Activated T-helper 9 cell treated with anti-CD3 and anti-CD28 coated beads, Interleukin-2, amount 50 U/mL, for 16 hours (primary cell): ENCODE measurements at places on chromosomes 6 and 20.
A peak's percentile ranks its signal among the peaks of the same experiment; 100 is the strongest.

DNA sequence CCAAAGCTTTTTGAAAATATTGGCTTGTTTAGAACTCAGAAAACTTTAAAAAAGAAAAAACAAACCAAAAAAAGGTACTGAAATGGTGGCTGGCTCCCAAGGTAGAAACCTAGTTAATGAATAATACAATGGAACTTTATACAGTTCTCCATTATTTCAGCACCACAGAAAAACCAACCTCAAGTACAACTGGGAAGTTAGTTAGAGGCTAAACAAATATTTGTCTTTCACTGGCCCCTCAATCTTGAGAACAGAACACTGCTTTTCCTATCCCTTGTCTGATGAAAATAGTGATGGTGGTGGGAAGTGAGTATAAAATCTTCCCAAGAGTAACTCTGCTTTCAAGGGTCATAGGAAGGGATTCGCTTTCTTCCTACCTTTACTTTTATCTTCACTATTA is 126.5 kb downstream of the REV3L start:
- no peak for DNase-seq

GRCh38 chr6:104640150-104640700 is 219.5 kb downstream of the HACE1 start:
- DNase-seq, result no peak

DNA sequence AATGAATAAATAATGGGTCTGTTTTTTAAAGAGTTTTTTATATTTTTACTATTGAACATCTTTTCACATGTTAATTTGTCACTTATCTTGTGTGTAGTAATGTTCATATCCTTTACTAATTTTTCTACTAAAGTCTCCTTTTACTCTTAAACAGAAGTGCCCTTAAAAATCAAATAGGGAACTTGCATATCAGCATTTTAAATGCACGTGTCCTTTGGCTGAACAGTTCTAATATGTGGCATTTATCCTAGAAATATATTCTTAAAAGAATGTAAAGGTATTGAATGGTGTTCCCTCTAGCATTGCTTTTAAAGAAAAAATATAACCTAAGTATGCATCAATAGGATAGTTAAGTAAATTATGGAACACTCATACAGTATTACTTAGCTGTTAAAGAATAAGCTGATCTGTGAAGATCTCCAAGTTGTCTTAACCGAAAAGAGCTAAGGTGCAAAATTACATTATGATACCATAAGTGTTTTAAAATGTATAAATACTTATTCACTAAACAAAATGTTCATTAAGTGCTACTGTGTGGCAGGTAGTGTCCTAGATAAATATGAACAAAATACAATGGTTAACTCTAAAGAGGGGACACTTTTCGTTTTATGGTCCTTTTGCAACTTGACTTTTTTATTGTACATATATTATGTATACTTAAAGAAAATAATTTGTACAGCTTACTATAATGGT is 631 bp upstream of the PGBD1 start:
- DNase-seq, result no peak

- DNase-seq, result no peak
Measured at GRCh38 chr6:7119272-7119801, 11.6 kb downstream of the RREB1 start.

- DNase-seq, result peak; percentile 33
Measured at GRCh38 chr6:166494757-166495486, 91.6 kb downstream of the RAMACL start.

DNA sequence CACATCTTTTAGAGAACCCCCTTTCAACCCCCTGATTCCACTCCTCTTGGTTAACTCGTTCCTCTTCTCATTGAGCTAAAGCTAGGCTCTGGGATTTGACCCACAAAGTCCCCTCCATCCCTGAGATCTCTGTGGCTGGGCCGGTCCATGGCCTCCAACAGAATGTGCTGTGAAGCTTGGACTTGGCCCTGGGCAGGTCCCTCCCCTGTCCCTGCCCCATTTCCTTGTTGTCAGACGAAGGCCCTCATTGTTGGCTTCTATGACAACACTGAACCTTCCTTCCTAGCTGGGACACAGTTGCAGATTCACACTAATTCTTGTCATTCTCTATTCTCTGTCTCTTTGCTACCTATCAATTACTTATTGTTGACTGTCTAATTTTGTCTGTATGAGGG is 156.1 kb downstream of the SYCP2 start:
- DNase-seq, result no peak

GRCh38 chr6:391559-392440 is at the start of gene IRF4:
TSS of gene IRF4 (plus strand) at chr6:391752. CDS start at chr6:393153, 1,401 bp downstream.
- DNase-seq, result peak; percentile 74

GRCh38 chr20:11166712-11167111 is 492.9 kb upstream of the JAG1 start:
- DNase-seq, result no peak

DNA sequence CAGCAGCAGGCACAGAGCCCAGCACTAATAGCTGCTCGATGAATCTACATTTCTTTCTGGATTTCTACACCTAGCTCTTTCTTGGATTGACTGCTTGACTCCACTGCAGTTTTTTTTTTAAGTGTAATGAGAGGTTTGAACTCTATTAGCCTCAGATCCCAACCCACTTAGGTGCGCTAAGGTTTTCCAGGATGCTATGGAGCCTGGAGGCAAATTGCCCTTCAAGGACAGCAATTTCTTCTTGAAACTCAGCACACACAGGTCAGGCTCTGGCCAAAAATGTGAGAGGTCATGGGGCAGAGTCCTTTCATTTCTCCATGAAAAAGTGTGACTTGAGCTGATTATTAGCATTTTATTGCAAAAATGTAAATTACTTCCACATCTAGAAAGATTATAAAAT is 52.3 kb upstream of the TIAM2 start:
- DNase-seq, result no peak

DNA sequence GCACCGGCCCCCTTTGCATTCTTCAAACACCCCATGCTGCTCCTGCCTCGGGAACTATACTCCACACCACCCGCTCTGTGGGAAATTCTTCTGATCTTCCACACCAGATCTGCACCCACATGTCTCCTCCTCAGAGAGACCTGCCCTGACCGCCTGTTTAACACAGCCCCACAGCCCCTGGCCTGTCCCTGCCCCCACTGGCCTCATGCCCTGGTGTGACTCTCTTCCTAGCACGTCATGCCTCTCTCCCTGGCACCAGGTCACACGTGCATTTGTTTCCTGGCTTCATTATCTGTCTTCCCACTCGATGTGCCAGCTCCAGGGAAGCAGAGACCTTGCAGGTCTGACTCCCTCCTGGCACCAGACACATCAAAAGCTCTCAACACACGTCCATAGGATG is 79.6 kb downstream of the ANKRD60 start:
- no peak for DNase-seq

DNA sequence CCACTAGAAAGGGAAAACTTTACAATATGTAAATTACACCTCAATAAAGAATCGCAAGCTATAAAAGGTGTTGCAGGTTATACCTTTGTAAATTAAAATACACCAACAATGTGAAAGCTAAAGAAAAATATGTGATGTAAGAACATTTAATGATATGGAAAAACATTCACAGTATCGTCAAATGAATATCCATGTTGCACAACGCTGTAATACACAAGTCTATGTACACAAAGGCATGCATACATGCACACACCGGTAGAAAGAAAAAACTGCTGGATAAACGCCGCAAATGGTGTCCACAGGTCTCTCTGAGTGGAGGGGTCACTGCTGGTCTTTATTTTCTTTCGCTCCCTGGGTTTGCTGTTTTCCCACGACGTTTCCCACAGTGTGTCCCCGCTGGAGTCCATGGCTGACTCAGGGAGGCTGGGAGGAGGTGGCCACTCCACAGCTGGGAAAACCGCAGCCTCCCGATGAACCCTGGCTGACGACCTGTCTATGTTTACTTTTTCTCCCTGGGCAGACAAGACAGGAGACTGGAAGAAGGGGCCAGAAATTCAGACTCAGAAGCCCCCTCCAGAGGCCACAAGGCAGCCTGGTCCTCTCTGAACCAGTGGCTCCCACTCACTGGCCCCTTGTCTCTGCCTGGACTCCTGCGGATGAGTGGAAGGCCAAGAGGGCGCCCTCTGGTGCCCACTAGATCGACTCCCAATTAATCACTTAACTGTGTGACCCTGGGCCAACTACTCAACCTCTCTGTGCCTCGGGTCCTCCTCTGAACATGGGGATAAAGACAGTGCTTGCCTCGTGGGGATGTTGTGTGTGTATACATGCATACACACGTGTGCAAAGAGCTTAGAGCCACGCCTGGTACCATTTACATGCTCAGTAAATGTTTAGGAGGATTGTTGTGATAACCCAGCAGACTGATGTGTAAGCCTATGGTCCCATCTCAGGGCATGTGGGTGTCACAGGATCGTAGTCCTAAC is 12.8 kb upstream of the BPI start:
- no peak for DNase-seq

GRCh38 chr20:47984437-47984836 is 199.2 kb upstream of the SULF2 start:
- no peak for DNase-seq

- DNase-seq, result no peak
Measured at GRCh38 chr20:32672394-32672981, 1.3 kb downstream of the C20orf203 start.

DNA sequence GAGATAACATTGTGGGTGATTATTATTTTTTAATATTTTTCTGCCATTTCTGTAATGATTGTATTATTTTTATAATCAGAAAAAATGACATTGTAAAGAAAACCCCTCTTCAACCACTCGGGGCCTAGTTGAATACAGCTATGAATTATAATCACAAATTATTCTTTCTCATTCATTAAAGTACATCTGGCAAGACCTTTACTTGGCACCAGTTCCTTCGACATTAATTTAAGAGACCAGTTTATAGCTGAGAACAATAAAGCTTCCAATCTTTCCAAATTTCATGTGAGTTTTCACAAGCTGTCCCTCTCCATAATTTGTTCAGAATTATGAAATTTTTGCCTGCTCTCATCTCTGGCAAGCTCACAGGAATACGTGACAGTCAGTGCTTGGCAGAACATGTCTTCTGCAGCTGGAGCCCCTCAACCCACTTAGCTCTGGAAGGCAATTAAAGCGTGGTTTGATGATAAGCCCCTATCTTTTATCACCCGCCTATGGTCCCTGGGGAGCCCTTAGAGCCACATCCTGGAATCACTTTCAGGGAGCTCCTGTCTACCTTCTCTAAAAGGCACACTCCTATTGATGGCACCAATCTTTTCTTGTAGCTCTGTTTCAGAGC is 237.2 kb upstream of the PRND start:
- no peak for DNase-seq

GRCh38 chr20:5085380-5085779 is 34.4 kb downstream of the PCNA start:
- no peak for DNase-seq

DNA sequence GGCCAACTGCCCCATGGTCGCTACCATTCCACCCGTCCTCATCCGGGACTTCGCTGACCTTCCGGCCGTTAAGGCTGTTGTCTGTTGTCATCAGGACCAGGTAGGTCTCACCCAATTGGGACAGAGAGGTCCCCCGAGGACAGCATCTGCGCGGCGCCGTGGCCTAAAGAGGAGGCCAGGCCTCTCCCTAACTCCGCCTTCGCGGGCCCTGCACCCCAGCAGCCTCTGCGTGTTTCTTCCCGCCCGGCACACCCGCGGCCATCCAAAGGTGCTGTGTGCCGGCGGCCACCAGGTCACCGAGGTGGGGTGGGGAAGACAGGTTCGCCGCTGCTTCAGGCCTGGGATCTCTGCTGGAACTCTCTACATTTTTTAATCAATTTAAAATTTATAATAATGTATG is 9.0 kb downstream of the OR2W1 start:
- DNase-seq, result no peak

DNA sequence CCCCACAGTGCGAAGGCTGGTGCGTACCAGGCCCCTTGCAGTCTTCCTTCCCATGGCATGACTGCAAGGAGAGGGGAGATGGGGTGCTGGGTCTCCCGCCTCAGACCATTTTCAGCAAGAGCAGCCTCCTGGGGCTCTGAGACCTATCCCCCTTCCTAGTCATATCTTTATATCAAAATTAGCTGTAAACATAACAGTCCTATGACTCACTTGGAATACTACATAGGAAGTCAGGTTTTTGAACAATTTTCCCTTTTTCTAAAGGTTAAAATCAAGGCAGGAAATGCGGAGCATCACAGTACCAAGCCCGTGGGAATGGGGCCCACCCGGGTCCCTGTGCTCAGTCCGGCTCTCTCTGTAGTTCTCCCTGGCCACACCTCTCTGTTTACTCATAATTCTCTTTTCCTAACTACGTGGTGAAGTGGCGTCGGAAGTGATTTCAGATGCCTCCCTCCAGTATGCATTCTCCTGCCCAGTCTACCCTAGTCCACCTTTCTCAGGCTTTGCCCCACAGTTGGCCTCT is 109.8 kb upstream of the TMEM170B start:
- no peak for DNase-seq
